ENCODE measurements at places on chromosomes 2 and 18.

- no peaks in the 10 kb centered on the region for H3K4me1 ChIP-seq
- no peak for DNase-seq
- no peaks in the 10 kb centered on the region for H3K36me3 ChIP-seq
- no peak overlapping the region for H3K27ac ChIP-seq
- H3K4me3 ChIP-seq, result no peak overlapping the region
Observed at GRCh38 chr2:136715146-136715545, 50.2 kb upstream of the THSD7B start.

- H3K27me3 ChIP-seq, result no peaks in the 10 kb centered on the region
- peak; percentile 74 for DNase-seq
- no peak overlapping the region for H3K27ac ChIP-seq
- no peak overlapping the region for H3K4me3 ChIP-seq
- H3K4me1 ChIP-seq, result peaks cover 5% of the 10 kb centered on the region
- no peaks in the 10 kb centered on the region for H3K36me3 ChIP-seq
Observed at GRCh38 chr2:121810959-121811853, 55.8 kb downstream of the TSN start.

GRCh38 chr18:61825386-61825785 lies 67.4 kb downstream of the RNF152 start:
- no peak overlapping the region for H3K27ac ChIP-seq
- peaks cover 11% of the 10 kb centered on the region for H3K36me3 ChIP-seq
- H3K4me1 ChIP-seq, result no peaks in the 10 kb centered on the region
- DNase-seq, result no peak

DNA sequence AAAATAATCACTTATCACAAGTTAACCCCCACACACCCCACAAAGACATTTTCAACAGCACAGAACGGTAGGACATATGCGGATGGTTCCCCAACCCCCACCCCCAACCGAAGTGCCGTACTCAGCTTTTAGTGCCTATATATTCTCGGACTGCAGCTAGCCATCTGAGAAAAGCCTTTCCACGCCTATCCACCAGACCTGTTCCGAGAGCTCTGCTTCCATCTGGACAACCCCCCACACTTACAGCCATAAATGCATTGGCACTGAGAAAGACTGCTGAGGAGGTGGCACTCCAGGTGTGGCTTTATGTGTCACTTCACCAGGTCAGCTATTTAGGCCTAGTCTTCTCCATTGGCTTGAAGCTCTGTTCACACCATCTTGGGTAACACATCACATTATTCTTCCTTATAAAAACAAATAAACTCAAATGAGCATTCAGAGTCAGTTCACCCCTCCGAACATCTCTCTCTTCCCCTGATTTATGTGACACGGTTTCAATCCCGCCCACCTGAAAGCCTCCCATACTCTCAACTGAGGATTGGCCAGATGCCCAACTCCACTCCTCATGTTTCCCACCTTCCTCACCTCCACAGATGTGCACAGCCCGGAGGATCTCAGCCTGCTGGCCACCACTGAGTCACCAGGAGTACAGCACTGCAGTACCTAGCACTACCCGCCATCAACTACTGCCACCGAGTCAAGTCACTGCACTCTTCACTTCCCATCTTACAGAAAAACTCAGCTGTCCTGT lies 127.4 kb downstream of the CACNB4 start:
- H3K4me1 ChIP-seq, result peaks cover 11% of the 10 kb centered on the region
- H3K27me3 ChIP-seq, result no peaks in the 10 kb centered on the region
- H3K27ac ChIP-seq, result peak overlapping the region; percentile 10
- no peak for DNase-seq
- no peaks in the 10 kb centered on the region for H3K36me3 ChIP-seq

DNA sequence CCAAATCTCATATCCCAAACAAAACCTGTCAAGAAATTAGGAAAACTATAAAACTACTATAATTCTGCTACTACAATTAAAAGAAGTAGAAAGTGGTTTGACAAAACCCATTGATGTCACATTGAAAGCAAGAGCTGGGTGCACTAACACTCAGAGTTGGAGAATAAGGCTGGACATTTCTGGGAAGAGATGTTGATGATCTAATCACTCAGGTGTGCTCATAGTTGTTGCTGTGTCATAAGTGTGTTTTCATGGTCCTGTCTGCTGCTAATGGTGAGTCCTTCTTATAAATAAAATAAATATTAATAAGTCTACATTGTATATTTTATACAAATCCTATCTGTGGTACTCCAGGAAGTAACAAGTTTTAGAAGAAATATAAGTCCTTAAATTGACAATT lies 168.2 kb upstream of the LRP1B start:
- no peak for DNase-seq
- H3K4me1 ChIP-seq, result no peaks in the 10 kb centered on the region
- H3K4me3 ChIP-seq, result no peak overlapping the region
- H3K36me3 ChIP-seq, result no peaks in the 10 kb centered on the region
- H3K27me3 ChIP-seq, result no peaks in the 10 kb centered on the region

GRCh38 chr18:2906704-2907549 lies 60.1 kb downstream of the EMILIN2 start:
- DNase-seq, result no peak
- H3K4me3 ChIP-seq, result no peak overlapping the region
- H3K4me1 ChIP-seq, result no peaks in the 10 kb centered on the region
- no peak overlapping the region for H3K27ac ChIP-seq
- H3K36me3 ChIP-seq, result peaks cover 11% of the 10 kb centered on the region

DNA sequence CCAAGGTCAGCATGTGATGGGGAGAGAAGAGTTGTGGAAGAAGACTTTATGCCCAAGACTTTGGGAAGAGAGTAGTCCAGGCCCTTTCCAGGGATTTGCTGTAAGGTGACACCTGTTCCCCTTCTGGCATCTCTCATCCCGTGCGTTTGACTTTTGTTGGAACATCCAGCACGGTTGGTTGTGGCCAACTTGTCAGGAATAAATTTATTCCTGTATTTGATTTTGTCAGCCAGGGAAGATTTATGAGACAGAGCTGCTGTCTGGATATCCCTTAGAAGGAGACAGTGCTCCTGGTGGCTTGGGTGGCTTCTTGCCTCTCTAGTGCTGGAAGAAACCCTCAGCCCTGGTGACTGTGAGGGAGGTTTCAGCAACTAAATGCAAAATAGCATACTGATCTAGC lies 121.5 kb downstream of the PTPRM start:
- no peaks in the 10 kb centered on the region for H3K27me3 ChIP-seq
- no peak for DNase-seq
- H3K4me3 ChIP-seq, result no peak overlapping the region
- H3K4me1 ChIP-seq, result peaks cover 18% of the 10 kb centered on the region
- no peaks in the 10 kb centered on the region for H3K36me3 ChIP-seq

DNA sequence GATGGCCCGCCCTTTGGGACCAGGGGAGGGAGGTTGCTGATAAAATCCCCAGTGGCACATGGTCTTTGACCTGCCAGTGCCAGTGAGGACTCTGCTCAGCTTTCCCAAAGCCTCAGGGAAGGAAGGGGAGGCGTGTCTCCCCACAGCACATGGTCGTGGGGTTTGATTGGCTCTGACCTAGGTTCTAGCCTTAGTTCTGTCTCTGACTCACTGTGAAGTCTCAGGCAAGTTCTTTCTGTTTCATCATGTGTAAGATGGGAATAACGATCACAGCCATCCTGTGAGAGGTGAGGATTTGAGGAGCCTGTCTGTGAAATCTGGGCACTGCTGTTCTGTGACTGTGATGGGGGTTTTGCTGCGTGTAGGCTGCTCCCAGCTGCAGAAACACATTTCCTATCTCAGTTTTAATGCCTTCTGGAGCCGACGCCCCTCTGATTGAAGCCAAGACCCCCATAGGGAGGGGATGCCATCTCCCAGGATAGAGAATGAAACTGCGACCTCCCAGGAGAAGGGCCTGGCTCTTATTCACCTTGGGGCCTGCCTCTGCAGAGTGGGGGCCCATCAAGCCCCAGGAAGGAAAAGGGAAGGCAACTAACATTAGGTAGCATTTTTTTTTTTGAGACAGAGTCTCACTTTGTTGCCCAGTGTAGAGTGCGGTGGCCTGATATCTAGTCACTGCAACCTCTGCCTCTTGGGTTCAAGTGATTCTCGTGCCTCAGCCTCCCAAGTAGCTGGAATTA lies 84.0 kb downstream of the DDX1 start:
- H3K27me3 ChIP-seq, result no peaks in the 10 kb centered on the region
- no peak overlapping the region for H3K27ac ChIP-seq
- no peak overlapping the region for H3K4me3 ChIP-seq
- H3K36me3 ChIP-seq, result peaks cover 5% of the 10 kb centered on the region
- DNase-seq, result peak; percentile 76

DNA sequence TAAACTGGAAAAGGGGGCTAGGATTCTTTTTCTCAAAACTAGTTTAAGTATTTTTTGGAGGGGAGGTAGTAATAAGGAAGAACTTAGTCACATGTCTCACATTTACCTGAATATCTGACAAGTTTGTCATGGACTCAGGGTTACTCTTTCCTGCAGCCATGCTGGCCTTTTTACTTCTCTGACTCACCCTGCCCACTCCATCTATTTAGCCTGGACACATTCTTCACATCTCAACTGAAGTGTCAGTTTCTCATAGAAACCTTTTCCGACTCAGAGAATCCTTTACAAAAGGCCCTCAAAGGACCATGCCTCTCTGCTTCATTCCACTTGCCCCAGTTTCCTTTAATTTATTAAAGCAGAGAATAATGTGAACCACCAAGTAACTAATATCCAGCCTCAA lies 42.6 kb downstream of the SCN7A start:
- H3K27me3 ChIP-seq, result peaks cover 44% of the 10 kb centered on the region
- peaks cover 6% of the 10 kb centered on the region for H3K36me3 ChIP-seq
- H3K4me3 ChIP-seq, result no peak overlapping the region

DNA sequence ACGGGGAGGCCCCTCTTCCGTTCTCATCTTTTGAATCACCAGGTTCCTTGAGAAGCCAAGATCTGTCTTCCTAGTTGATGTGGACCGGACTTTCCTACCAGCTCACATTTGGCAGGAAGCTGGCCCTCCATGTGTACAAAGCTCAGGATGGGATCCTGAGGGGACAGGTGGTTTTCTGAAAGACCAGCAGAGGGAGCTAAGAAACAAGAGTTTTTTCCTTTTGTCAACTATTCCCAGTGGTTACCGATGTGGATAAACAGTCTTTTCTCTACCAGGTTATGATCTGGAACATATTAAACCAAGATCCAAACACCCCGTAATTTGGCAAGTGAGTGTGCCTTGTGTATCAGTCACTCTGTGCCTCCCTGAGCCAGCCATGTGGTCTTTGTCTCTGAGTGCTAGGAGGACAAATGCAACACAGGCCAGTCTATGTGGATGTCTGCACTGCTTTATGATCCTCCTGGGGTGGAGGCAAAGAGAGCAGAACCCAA lies 25.1 kb upstream of the ARHGAP25 start:
- no peak overlapping the region for H3K27ac ChIP-seq
- H3K36me3 ChIP-seq, result no peaks in the 10 kb centered on the region
- peak; percentile 60 for DNase-seq

DNA sequence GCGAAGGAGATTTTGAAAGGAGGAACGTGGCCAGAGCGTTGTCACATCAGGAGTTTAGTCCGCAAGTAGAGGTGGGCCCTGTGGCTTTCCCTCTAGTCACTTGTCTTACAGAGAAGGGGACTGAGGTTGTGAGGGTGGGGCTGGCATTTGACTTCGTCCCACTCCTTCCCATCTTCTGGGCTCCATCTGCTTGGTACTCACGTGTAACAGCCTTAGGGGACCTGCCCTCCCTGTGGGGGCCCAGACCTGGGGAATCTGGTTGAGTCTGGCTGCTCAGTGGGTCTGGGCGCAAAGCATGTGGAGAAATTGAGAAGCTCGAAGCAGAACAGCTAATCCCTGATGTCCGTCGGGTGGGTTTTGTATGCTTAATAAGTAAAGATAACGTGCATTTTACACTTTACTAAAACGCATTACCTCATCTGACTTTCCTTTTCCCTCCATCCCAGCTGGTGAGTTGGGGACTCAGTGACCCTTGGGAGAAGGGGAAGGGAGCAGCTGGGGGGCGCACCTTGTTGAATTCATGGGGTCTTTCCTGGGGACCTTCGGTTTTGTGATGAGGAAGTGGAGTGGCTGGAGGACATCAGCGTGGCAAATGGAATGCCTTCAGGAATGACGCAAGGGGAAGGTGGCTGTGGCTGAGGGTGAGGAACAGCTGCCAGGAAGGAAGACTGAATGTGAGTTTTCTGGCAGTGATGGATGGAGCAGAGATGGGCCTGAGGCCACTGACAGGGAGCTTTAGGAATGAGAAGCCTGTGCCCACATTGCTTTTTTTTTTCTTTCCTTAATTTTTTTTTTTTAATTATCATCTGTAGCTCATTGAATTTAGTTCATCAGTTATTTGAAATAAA lies 44.8 kb downstream of the ASAP2 start:
- DNase-seq, result peak; percentile 95
- H3K27ac ChIP-seq, result peak overlapping the region; percentile 90

DNA sequence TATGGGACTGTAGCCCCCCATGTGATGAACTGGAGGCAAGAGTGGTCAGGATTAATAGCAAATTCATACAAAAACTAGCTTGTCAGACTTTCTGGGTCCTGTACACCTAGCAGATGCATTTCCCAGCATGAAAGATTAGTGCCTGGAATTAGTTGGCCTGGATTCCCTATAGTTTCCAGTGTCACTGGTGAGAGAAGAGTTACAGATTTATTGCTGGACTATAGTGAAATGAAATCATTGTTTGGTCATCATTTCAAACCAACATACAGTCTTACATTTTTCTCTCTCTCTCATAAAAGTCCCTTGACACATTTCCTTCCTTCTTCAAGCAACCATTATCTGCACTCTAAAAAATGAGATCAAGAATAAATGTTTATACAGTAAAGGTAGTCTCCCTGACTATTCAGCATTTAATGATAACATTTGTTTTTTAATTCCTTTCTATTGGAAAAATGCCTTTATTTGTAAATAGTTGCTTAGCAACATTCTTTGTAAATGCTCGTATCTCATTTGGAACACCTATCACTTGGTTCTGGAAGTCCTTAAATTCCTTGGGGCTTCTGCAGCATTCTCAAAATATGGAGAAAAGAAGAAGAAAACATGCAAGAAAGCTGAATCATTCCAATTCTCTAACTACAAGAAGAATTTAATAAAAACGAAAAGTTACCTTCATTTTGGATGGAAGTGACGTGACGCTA lies 144.4 kb downstream of the MREG start:
- H3K4me1 ChIP-seq, result peaks cover 20% of the 10 kb centered on the region
- H3K36me3 ChIP-seq, result no peaks in the 10 kb centered on the region
- H3K27me3 ChIP-seq, result no peaks in the 10 kb centered on the region
- H3K27ac ChIP-seq, result peak overlapping the region; percentile 91

DNA sequence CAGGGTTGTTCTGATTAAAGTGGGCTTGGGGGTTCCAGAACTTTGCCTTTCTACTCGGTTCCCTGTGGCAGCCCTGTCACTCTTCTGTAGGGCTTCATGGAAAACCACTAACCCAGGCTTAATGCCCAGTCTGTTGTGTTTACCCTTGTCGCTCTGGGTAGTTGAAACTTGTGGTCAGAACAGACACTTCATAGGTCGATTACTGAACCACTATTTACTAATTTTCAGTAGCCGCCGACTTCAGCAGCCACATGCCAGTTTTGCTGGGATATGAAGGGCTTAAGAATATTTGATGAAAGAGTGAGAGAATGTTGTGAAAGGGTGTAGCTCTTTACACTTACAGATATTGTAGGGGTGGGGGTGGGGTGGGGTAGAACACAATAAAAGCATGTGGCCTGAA lies 362.3 kb downstream of the RND3 start:
- no peak overlapping the region for H3K27ac ChIP-seq
- no peak overlapping the region for H3K4me3 ChIP-seq
- H3K4me1 ChIP-seq, result peaks cover 6% of the 10 kb centered on the region
- no peaks in the 10 kb centered on the region for H3K36me3 ChIP-seq
- DNase-seq, result no peak
- no peaks in the 10 kb centered on the region for H3K27me3 ChIP-seq

- H3K4me1 ChIP-seq, result peaks cover 9% of the 10 kb centered on the region
- H3K27me3 ChIP-seq, result no peaks in the 10 kb centered on the region
- DNase-seq, result peak; percentile 83
- no peak overlapping the region for H3K4me3 ChIP-seq
- peak overlapping the region; percentile 23 for H3K27ac ChIP-seq
Observed at GRCh38 chr18:74234326-74235171, 57.2 kb downstream of the CYB5A start.

- no peak for DNase-seq
- H3K27me3 ChIP-seq, result peaks cover 1% of the 10 kb centered on the region
- peak overlapping the region; percentile 93 for H3K27ac ChIP-seq
- peaks cover 36% of the 10 kb centered on the region for H3K36me3 ChIP-seq
Observed at GRCh38 chr2:27070653-27071276, 689 bp downstream of the OST4 start.
